Cortex of kidney (tissue), 1 donor: ENCODE measurements at places on chromosomes 6 and 20.

DNA sequence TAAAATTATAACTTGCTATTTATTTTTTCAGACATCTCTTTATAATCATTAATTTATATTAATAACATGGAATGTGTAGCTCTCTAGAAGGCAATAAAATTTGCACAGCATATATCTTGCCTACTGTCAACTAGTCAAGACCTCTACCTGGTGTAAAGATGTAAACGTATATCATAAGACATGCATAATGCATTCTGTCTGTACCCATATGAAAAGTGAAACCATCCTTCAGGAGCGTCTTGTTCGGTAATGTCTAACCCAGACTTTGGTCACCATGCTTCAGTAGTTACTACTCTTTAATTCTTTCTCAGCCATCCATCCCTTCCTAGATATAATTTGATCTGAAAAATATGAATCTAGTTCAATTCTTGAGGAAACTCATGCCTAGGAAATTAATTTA, 21.0 kb downstream of the CEP43 start:
- no peak for DNase-seq

- DNase-seq, result no peak
Observed at GRCh38 chr6:167113935-167114910, 8.7 kb upstream of the CCR6 start.

GRCh38 chr20:56802805-56803204, 173.7 kb downstream of the TFAP2C start:
- DNase-seq, result no peak

GRCh38 chr6:73985891-73986290, 289.9 kb downstream of the CD109 start:
- no peak for DNase-seq

DNA sequence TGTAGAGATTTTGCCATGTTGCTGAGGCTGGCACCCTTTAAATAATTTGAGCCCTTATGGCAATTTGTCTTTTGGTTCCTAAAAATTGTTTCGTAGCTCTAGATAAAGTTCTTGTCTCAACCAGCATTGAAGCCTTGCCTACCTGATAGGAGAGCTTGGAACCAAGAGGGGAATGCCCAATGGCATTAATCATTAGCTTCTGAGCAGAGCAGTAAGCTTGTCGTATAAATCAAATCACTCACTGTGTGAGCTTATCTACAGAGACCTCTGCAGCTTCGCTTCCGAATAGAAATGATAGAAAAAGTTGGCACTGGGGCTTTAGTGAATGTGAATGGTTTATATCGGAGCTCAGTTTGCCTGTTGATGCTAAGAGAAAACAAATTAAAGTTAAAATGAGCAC, 10.7 kb downstream of the ANKRD6 start:
- no peak for DNase-seq

DNA sequence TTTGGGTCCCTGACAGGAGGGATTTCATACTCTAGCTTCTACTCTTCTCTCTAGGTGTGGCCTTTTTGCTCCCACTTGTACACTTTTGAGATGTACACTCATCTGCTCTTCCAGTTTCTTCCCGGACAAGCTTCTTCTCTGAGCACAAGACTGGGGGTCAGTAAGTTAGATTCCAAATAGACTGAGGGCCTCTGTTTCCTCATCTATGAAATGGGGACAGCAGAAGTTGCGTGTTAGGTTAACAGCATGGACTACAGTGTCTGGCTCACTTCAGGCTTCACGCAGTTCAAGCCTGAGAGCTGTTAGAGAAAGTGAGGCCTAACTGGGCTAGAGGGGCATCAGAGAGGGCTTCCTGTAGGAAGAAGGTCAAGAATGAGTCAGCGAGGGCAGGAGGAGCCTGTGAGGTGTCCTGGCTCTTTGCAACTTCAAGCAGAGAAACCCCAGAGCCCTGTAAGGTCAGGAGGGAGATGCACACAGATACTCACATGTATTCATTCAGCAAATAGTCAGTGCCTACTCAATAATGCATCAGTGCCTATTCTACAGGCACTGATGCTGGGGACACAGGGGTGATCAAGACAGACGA, 20.6 kb downstream of the XKR7 start:
- no peak for DNase-seq

- no peak for DNase-seq
Observed at GRCh38 chr6:82951389-82951788, 114.3 kb downstream of the UBE3D start.

GRCh38 chr6:105692613-105693215, 289.8 kb upstream of the PREP start:
- no peak for DNase-seq

DNA sequence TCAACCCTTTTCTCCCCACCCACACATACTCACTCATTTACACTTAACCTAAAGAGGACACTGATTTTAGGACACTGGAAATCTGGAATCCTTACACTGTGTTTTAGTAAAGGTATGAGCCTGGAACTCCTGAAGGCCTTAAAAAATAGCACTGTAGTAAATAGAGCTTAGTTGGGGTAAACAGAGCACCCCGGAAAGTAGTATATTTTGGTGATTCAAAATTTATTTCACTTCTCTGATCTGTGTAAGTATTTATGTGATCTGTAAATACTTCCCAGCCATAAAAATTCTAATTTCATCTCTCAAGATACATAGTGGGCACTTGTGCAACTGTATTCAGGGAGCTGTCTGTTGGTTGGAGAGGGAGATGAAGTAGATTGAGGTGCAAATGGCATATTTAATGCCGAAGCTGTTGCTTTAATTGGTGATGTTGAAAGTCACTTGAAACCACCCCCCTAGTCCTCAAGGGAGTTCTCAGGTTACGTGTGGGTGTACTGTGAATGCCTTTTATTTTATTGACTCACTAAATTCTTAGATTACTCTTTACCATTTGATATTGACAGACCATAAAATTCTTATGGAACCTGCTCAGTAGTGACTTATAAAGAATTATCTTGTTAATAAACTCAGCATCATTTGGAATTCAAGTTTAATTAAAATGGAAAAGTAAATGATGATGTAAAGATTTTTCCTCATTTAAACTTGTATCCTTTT, 154.9 kb downstream of the SOX4 start:
- no peak for DNase-seq
